ENCODE measurements at places on chromosomes 1 and 21.
A peak's percentile ranks its signal among the peaks of the same experiment; 100 is the strongest.

DNA sequence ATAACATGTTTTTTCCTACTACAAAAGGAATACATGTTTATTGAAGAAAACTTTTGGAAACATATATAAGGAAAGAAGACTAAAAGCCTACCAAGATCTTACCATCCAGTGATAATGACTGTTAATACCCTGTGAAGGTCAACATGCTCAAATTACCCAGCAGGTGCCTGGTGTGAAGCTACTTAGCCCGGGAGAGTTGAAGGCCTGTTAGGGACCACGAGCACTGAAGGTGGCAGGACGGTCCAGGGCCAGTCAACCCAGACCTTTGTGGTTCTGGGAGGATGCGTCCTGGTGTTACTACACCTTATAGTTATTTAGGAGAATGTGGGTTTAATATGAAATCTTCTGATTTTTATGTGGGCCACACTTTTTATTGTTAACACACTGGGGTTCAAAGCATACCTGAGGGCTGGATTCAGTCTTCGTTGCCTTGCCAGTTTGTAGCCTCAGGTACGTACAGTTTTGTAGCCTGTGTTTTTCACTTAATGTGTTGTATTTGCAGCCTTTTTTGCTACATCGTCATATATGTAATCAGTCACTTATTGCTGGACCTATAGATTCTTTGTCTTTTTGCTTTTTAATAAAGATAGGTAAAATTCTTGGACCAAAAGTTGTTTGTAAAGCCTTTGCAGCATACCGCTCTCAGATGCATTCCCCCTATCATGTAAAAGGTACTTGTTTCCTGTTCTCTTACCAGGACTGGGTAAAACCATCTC is 9.8 kb downstream of the ITSN1 start:
- no peaks in the 10 kb centered on the region for H3K4me1 ChIP-seq
- H3K27ac ChIP-seq = no peak overlapping the region
- no peaks in the 10 kb centered on the region for H3K36me3 ChIP-seq
- no peak overlapping the region for H3K4me3 ChIP-seq
- DNase-seq = no peak

DNA sequence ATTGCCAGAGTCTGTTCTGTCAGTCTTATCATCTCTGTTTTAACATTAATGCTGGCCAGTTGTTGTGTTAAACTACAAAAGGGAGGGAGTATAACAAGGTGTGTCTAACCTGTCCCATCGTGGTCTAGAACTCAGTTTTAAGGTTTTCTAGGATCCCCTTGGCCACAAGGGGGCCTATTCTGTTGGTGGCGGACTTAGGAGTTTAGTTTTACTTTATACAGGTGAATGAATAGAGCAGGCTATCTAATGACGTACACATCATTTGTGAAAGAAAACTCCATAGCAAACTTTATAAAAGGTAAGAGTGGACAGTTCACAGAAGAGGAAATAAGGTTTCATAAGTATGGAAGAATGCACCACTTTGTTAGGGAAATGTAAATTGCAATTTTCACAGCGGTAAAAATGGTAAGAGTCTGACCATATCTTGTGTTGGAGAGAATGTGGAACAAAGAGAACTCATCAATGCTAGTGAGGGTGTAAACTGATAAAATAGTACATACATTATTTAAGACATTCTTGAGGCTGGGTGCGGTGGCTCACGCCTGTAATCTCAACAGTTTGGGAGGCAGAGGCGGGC is 2.5 kb upstream of the ATF6 start:
- DNase-seq = peak; percentile 91
- H3K27me3 ChIP-seq = no peaks in the 10 kb centered on the region
- peaks cover 7% of the 10 kb centered on the region for H3K36me3 ChIP-seq
- H3K4me3 ChIP-seq = peak overlapping the region; percentile 37
- peaks cover 33% of the 10 kb centered on the region for H3K4me1 ChIP-seq

- H3K4me1 ChIP-seq = no peaks in the 10 kb centered on the region
- no peak overlapping the region for H3K27ac ChIP-seq
- no peaks in the 10 kb centered on the region for H3K36me3 ChIP-seq
- no peak overlapping the region for H3K4me3 ChIP-seq
Measured at GRCh38 chr21:32096411-32096810, 182.4 kb downstream of the MIS18A start.

DNA sequence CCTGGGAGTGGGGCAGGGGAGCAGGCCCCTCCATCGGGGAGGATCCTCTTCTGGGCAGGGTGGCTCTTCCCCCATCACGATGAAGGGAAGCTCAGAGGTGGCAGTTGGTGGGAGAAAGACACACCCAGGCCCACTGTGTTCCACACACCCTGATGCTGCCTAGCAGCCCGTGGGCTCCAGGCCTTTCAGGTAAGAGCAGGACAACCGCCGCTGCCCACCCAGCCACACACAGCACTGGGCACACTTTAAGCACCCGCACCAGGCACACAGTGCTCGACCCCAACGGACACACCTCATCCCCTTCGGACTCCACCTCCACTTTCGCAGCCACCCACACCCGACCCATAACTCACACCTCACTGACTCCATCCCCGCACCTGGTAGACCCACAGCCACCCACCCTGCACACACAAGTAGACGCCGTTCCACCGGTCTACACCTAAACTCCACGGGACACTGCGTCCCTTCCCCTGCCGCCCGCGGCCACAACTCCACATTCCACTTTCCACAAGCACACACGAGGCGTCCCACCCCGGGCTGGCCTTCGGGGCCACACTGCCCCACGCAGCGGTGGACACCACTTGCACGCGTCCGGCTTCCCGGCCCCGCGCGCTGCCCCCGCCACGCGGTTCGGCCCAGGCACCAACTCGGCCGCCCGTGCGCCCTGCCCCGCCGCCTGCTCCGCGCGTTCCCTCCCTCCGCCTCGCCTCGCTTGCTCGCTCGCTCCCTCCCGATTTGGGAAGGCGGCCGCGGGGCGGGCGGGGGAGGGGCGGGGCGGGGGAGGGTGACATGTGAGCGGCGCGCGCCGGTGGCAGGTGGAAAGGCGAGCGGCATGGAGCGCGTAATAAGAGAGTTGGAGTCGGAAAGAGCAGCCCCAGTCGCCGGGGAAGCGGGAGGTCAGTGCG is at the start of gene KCNQ4:
TSS of gene KCNQ4 (plus strand) at position 787 of the 905 bp plus-strand sequence. CDS start 307 bp downstream, outside the sequence.
- peaks cover 33% of the 10 kb centered on the region for H3K4me1 ChIP-seq
- H3K36me3 ChIP-seq = no peaks in the 10 kb centered on the region
- H3K27me3 ChIP-seq = no peaks in the 10 kb centered on the region
- DNase-seq = peak; percentile 70
- peak within 1 kb of the TSS; percentile 64 for H3K4me3 ChIP-seq
- H3K27ac ChIP-seq = peak within 1 kb of the TSS; percentile 76

GRCh38 chr21:32424674-32425073 is 12.2 kb downstream of the EVA1C start:
- no peak for DNase-seq
- no peak overlapping the region for H3K4me3 ChIP-seq
- no peaks in the 10 kb centered on the region for H3K36me3 ChIP-seq
- no peaks in the 10 kb centered on the region for H3K4me1 ChIP-seq

DNA sequence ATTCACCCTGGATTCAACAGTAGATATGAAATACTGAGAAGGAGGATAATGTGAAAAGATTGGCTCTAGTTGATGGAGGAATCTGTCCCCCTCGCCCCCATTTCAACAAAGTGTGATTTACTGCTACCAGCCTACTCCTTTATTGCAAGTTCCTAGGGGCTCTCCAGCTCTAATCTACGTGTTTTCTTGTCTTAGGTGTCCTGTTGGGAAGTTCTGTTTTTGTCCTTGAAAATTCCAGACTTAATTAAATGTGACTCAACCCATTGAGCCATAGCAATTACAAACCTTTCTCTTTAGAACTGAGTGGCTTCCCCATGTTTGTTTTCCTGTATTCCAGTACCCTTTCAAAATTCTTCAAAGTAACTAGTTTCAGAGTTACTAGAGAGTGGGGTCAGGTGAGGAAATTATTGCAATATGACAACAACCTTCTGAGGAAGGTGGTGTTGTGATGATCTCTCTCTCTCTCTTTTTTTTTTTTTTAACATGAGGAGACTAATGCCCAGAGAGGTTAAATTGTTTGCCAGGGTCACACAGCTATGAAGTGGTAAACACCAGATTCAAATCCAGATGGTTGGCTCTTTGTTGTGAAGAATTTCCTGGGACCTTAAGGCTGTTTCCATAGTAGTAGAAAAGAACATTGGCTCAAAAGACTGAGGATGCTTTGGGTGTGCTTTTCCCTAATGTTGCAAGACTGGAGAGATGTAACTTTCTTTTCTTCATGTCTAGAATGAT is 3.5 kb downstream of the RGL1 start:
- no peaks in the 10 kb centered on the region for H3K27me3 ChIP-seq
- H3K27ac ChIP-seq = no peak overlapping the region
- no peak for DNase-seq
- no peaks in the 10 kb centered on the region for H3K36me3 ChIP-seq
- no peak overlapping the region for H3K4me3 ChIP-seq
- no peaks in the 10 kb centered on the region for H3K4me1 ChIP-seq

DNA sequence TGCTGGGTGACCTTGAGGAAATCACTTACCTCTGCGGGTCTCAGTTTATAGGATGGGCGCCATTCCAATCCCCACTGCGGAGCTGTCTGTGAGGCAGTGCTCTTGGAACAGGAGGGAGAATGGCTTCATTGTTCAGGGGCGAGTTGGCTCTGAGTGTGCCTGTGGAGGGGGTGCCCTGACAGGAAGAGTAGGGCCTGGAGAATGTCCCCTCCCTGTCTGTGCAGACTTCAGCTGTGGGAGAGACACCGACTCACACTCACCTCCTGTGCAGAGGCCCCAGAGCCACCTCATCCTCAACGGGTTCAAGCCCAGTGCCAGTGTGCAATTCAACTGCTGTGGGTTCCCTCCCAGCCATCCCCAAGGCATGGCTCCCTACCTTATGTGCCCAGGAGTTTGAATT is 17.1 kb downstream of the ADORA1 start:
- no peak overlapping the region for H3K4me3 ChIP-seq
- DNase-seq = no peak
- no peaks in the 10 kb centered on the region for H3K36me3 ChIP-seq
- no peaks in the 10 kb centered on the region for H3K27me3 ChIP-seq
- no peak overlapping the region for H3K27ac ChIP-seq

- peaks cover 27% of the 10 kb centered on the region for H3K4me1 ChIP-seq
- no peak overlapping the region for H3K4me3 ChIP-seq
- H3K36me3 ChIP-seq = no peaks in the 10 kb centered on the region
- DNase-seq = no peak
- no peak overlapping the region for H3K27ac ChIP-seq
- no peaks in the 10 kb centered on the region for H3K27me3 ChIP-seq
Measured at GRCh38 chr1:33275195-33275594, 18.9 kb downstream of the ZNF362 start.

- H3K4me1 ChIP-seq = no peaks in the 10 kb centered on the region
- no peak overlapping the region for H3K27ac ChIP-seq
- H3K27me3 ChIP-seq = no peaks in the 10 kb centered on the region
- no peak overlapping the region for H3K4me3 ChIP-seq
- no peak for DNase-seq
Measured at GRCh38 chr1:233367057-233367803, 39.7 kb downstream of the MAP3K21 start.

All from Karpas-422 (cell line).